ENCODE measurements at places on chromosomes 3 and 15. TPM values are rescaled to one million over a fixed set of nuclear protein-coding genes. Genes with fewer than 3 reads are reported as not detected.

CSPG5 gene
- total RNA-seq = 0.10 TPM

- DNase-seq = no peak
Observed at GRCh38 chr3:163957072-163957471, 1121.2 kb downstream of the SI start.

COL6A5 gene
- not detected for total RNA-seq

MRPS25 gene
- 42.5 TPM for total RNA-seq

DNA sequence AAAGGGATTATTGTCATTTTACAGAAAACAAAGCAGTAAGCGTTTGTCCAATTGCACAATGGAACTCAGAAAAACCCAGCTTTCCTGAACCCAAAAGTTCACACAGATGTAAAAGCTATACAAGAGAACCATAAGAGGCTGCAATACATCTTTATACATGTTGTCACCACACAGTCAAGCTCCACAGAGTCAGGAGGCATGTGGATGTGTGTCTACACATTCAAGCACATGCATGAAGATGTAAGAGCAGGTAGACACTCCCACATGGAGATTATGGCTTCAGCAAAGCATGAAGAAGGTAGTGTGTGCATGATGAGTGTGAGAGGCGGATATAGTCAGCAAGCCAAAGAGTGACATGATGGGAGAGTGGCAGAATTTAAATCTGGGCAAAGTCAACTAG, 124.7 kb upstream of the THBS1 start:
- no peak for DNase-seq

All from foreskin keratinocyte (primary cell).